Activated CD4-positive, alpha-beta T cell treated with anti-CD3 and anti-CD28 coated beads, Interleukin-2, Interleukin-6, amounts not matched to agents 100 ng/mL and 50 ng/mL, durations not matched to agents 16 hours and 8 hours (primary cell): ENCODE measurements at places on chromosomes 11 and 22.

DNA sequence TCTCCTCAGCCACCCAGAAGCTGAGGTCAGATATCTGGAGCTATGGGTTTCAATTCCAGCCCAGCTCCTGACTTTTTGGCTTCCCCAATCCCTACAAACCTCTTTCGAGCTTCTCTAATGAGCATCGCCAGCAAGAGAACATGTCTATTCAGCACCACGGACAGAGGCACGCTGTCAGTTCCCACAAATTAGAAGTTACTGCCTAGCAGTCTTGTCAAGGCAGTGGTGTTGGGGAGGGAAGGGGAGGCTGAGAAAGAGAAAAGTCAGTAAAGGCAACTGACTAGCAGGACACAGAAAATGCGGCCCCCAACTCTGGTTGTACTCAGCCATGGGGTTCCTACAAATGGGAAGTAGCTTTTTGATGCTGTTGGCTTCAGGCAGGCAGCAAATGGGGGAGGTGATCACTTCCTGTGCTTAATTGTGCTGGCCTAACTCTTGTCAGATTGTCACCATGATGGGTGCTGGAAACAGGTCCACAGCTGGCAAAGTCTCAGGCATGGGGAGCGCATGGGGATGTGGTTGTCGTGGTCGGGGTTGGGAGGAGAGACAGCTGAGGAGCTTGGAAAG is 205.9 kb downstream of the ST3GAL4 start:
- DNase-seq, result peak; percentile 30

DNA sequence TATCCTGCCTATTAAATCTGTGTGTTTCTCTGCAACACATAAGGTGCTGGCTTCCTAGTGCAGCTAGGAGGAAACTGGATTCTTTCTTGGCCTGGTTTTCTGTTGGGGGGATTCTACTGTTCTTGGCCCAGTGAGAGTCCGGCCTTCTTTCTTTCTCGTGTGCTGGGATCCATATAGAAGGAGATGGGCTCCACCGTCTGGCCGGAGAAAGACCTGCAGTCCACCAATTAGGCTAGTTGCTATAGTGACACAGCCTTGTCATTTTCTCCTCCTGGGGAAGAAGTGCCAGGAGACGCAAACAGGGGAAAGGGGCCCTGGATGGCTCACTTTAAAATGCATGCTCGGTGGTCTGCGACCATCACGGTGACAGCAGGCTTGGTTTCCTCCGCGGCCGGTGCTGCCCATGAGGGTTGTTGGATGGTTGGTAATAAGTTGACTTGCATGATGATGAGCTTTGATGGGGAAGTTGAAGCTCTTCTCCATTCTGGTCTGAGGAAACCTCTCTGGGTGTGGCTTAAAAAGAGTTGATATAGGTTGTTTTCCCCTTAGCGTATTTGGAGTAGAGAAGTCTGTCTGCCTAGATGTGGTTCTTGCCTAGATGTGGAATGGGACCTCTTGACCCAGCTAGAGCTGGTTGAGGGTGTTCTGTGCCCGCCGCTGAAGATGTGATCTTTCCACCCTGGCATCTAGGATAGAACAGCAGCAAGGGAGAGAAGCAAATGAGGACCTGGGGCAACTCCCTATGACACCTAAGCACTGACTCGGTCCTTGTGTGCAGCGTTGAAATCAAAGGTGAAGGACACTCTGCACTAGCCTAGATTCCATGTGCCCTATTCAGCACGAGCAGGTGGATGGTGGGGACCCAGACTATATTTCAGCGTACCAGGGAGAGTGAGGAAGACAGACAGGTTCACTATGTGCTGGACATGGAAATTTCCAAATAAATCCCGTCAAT is 1335.0 kb downstream of the BRD1 start:
- peak; percentile 59 for DNase-seq

DNA sequence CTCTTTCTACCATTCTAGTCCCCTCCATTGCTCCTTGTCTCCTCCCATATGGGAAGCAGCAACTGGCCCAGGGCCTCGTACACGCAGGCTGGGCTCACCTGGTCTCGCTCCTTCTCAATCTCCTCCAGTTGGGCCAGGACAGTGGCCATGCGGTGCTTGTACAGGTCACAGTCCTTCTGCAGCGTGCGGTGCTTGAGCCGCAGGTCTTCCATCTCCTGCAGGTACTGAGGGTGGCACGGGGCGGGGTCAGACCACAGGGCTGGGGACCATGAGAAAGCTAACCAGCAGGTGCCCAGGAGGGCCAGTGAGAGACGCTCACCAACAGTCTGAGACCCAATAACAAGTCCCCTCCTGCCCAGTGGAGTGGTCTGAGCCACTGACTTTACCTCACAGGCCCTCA is 11.5 kb downstream of the CARD10 start:
- no peak for DNase-seq

- no peak for DNase-seq
Observed at GRCh38 chr22:44033287-44033686, 9.2 kb downstream of the PARVB start.

GRCh38 chr11:33579101-33579500 is 121.5 kb downstream of the C11orf91 start:
- DNase-seq, result no peak

GRCh38 chr11:80338231-80338630 is 897.4 kb upstream of the TENM4 start:
- DNase-seq, result no peak

- no peak for DNase-seq
Observed at GRCh38 chr22:24725736-24726135, 48.8 kb downstream of the PIWIL3 start.

- DNase-seq, result no peak
Observed at GRCh38 chr11:76459846-76460245, 15.0 kb downstream of the EMSY start.

GRCh38 chr11:119856681-119857485 is 127.9 kb upstream of the NECTIN1 start:
- DNase-seq, result no peak

GRCh38 chr22:25875461-25875860 is 133.5 kb downstream of the MYO18B start:
- no peak for DNase-seq

DNA sequence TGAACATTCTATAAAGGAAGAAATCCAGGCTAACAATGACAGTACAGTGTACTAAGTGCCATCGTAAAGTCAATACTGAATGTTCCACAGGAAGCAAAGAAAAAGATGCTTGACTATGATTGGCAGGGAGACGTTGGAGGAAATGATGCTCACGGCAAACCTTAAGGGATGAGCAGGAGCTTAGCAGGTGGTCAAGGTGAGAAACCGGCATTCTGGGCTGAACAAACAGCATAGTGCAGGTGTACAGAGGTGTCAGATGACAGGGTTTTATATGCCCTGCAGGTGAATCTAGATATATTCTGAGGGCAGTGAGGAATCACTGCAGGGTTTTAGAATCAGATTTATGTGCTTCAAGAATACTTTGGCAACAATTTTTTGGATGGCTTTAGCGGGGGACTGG is 85.3 kb upstream of the HEPHL1 start:
- DNase-seq, result no peak

DNA sequence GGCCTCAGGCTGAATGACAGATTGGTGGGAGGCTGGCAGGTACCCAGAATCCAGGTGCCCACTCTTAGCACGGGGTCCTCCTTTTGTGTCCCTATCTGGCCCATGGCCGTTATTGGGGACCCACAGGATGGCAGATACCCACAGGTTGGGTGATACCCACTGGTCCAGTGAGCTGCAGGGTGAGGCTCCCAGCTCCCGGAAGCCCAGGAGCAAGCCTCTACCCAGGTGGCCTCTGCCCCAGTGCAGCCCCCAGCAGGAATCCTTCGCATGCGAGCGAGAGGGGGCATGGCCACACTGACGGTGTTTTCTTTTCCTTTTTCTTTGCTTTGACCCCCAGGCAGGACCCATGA is 116.1 kb downstream of the PHF21B start:
- no peak for DNase-seq

DNA sequence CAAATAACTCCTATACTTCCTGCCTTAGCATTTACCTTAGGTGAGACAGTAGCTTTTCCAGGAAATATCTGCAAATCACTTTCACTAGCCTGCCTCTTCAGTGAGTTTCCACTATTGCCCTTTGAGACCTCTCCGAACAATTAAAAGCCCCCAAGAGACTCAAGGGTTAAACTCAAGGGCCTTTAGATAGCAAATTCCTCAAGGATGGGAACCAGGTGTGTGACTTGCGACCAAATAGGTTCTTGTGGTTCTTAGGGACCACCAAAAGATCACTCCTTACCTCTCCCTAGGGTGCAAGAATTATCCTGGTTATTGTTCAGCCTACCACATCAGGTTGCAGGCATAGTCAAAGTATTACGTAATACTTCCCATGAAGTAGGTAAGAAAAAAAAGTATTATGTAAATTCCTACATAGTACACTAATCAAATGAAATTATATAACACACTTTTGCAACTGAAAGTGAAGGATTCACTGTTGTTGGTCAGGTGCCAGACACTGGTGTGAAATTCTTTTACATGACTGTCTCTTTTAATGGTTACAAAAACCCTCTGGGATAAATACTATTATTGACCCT is 1.4 kb upstream of the RDX start:
- DNase-seq, result no peak

- no peak for DNase-seq
Observed at GRCh38 chr11:32279672-32280071, 155.7 kb downstream of the WT1 start.

DNA sequence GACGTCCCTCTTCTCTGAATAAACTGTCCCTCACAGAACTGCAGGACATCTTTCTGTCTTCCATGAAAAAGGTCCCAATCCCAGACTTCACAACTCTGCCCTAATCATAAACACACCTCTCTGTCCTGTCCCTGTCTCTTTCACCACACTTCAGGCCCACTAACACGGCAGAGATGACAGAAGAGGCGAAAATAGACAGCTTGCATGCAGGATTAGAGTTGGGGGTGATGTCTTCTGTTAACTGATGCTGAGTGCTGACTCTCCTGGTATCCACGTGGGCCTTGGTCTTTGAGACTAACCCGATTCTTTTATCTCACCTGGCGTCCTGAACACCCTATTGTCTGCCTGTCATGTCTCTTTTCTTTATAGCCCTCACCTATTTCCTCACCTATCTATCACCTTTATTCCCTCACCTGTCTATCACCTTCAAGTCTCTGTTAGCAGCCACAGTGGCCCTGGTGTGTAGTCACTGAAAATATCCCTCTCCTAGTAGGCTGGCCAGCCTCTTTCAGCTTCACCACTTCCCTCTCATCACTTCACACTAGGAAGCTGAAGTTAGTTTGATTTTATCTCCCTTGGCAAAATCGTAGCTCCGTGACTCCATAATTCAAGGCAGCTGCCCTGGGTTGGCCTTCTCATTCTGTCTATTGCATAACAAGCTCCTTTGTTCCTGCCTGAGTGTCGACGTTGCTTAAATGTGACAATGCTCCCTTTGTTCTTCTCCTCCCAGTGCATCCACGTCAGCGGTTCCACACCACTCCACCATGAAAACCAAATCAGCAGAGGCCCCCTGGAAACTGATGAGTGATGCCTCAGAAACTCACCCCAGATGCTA is 30.6 kb upstream of the DRD2 start:
- no peak for DNase-seq

DNA sequence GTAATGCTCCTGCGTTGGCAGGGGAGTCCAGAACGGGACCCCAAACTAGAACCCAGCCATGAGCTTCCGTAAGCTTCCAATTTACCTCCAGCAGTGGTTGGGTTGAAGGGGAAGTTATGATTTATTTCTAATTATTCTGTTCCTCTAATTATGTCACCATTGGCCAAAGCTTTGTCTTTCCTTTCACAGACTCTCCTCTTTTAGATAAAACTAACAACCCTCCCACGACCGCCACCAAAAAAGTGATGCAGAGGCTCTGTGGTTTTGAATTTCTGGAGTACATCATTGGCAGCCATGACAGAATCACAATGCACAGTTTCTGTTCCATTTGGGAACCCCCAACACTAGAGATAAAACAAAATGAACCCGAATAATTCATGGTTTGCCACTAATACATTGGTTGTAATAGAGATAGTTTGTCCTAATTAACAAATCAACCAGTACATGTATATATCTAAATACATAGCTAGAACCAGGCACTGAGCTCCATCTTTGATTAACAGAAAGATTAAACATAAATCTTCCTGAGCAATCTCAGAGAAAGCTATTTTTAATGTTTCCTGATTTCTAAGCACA is 64.3 kb downstream of the ETS1 start:
- DNase-seq, result peak; percentile 70

GRCh38 chr22:45670981-45671782 is 452 bp upstream of the ATXN10 start:
- DNase-seq, result no peak

DNA sequence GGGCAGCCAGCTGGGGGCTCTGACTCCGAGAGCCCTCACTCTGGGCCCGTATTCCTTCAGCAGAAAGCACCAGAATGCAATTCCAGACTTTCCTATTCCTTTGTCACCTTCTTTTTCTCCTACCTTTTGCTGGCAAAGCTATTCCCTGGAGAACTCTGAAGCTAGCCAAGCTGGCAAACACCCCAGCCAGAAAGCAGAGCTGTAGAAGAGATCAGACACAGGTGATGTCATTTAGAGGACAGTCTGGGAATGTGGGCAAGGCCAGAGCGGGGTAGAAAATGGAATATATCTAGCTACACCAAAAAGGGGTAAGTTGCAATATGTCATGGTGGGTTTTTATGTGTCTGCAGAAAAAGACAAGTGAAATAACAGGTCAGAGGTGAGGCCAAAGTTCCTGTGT is 205.1 kb downstream of the NXPE2 start:
- DNase-seq, result no peak

DNA sequence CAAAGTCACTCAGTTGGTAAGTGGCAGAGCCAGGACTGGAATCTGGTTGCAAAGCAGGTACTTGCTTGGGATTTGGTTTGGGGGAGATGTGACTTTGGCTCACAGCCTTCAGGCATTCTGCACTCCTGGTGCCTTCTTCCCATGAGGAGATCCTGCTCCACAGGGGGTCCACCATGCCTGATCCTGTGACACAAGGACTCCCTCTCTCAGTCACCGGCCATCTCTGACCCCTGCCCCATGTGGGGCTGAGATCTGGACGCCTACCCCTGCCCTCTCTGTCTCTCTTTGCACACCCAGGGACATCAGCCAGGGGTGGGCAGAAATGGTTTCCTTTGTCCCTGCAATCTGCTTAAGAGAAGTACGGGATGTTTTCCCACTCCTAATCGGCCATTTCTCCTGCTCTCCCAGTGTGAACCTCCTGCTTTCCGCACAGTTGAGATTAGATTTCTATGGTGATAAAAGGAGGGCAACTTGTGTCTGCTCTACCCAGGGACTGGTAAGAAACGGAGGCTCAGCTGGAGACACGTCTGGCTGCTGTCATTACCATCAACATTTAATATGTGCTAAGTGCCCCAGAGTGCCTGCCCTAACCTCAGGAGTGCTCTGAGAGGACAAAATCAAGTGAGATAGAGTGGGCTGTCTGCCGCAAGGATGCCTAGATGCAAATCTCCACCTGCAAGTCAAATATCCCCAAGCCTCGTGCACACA is 11.1 kb upstream of the FXYD6 start:
- DNase-seq, result no peak
